ENCODE measurements at places on chromosomes 5 and 9.

DNA sequence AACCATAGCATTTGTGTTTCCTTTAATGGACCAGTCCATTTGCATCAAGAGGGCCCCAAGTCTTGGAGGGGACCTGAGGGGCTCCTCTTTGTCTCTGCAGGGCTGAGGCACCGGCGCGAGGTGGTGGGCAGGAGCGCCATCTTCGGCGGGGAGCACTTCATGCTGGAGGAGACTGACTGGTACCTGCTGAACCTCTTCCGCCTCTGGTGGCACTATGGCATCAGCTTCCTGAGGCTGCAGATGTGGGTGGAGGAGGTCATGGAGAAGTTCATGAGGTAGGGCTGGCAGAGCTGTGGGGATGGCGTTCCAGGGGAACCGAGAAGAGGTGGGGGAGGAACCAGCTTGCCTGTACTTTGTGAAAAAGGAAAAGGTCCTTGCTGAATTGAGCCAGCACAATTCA lies 6.1 kb downstream of the PCYOX1L start:
- DNase-seq, result no peak

- no peak for DNase-seq
Observed at GRCh38 chr5:179114756-179115155, 54.6 kb downstream of the ZNF354C start.

- DNase-seq, result no peak
Observed at GRCh38 chr5:178450121-178451028, 139.8 kb downstream of the COL23A1 start.

DNA sequence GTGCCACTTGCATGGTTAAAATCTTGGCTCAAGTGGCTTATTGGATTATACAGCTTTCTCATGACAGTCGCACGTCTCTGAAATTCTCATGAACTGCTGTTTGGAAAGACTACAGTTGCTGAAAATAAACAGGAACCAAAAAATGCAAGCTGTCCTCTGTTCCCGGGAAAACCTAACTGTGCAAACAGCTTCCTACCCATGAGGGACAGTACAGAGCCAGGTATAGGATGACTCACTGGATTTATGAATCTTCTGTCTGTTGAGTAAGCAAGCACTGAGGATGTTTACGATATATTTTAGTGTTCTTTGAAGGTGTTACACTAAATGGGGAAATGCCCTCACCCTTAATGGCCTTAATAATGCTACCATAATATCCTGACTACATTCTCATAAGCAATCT lies 380.3 kb upstream of the TNC start:
- DNase-seq, result no peak

DNA sequence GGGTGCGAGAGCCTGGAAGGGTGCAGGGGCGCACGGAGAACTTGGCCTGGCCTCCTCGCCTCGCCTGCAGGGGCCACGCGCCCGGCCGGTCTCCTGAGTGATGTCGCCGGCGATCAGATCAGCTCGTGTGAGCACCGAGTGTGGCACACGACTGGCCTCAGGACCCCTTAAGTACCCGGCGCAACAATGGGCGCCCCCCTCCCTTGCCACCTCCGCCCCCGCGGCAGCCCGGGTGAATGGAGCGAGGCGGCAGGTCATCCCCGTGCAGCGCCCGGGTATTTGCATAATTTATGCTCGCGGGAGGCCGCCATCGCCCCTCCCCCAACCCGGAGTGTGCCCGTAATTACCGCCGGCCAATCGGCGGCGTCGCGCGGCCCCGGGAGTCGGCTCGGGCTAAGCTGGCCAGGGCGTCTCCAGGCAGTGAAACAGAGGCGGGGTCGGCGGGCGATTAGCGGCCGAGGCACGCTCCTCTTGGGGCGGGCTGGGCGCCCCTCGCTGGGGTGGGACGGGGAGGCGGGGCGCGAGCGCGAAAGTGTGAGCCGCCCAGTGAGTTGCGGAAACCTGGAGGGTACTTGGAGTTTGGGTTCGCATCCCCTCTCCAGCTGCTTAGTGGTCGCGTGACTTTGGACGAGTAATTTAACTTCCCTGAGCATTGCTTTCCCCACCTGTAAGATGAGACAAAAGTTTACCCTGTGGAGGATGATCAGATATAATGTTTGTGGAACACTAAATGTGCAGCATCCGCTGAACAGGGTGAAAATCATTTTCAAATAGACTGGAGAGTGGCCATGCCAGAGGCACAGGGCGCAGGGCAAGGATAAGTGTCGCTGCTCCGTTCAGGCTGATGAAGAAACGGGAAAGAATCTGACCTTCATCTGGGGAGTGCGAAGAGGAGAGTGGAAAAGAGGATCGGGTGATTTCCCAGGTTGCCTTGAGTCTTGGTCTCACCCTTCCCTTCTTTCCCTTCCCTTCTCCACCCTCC lies at the start of gene NEUROG1:
TSS of gene NEUROG1 (minus strand) at position 145 of the 982 bp plus-strand sequence. CDS start 274 bp downstream, outside the sequence.
- DNase-seq, result peak; percentile 31

- no peak for DNase-seq
Observed at GRCh38 chr9:114500697-114501292, 4.5 kb downstream of the WHRN start.

GRCh38 chr5:139746691-139747582 lies 48.7 kb upstream of the PSD2 start:
- DNase-seq, result no peak

- no peak for DNase-seq
Observed at GRCh38 chr5:157217289-157218024, 36.8 kb downstream of the ITK start.

GRCh38 chr9:97629156-97629555 lies 4.0 kb downstream of the TSTD2 start:
- DNase-seq, result no peak

DNA sequence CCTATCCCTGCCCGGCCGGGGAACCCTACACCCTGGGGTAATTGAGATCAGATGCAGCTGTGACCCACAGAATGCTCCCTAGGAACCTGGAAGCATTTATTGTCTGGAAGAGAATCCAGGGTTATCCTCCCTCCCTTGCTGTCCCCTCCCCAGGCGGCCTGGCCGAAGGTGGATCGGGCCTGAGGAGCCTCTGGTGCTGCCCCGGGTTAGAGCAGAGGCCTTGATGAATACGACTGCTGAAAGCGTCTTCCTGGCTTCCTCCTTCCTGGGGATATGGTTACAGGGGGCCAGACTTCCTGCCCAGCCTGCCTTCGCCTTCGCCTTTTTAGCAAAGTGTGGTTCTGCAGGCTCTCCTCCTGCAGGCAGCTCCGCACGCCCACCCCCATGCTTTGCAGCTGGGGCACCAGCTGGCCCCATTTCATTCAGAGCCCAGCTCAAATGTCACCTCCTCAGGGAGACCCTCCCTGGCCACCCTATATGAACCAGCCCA lies 22.5 kb upstream of the PTGS1 start:
- no peak for DNase-seq

DNA sequence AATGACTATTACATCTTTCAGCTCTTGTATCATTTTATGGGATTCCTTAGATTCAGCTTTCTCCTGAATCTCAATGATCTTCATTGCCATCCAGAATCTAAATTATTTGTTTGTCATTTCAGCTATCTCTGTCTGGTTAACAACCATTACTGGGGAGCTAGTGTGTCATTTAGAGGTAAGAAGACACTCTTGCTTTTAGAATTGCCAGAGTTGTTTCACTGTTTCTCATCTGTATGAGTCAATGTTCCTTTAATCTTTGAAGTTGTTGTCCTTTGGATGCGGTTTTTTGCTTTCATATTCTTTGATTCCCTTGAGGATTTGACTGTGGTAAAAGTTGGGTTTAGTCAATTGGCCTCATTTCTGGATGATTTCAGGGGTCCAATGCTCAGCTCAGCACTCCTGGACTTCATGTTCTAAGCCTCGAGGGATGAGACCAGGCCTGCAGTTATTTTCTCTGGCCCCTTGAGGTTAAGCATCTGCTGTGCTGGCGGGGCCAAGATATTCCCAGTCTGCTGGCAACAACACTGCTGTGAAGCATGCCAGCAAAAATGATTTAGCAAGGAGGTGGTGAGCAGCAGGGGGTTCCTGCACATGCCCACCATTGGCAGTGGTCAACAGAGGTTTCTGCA lies 102.4 kb upstream of the PCSK5 start:
- DNase-seq, result no peak

- DNase-seq, result no peak
Observed at GRCh38 chr5:55923177-55923771, 71.5 kb downstream of the IL6ST start.

DNA sequence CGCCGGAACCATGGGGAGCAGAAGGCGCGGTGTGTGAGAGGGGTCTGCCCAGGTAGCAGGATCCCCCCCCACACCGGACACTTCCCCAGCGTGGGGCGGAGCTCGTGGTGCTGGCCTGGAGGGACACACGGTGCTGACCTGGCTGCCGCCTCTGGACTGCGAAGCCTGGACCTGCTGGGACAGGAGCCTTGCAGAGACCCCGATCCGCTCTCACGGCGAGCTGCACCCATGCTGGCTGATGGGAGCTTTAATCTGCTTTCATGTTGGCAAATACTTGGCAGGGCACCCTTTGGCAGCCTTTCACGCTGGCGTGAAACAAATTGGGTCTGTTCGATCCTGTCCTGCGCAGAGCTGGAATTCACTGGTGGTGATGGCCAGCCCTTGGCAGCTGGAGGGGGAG lies 7.4 kb downstream of the NKD2 start:
- no peak for DNase-seq

DNA sequence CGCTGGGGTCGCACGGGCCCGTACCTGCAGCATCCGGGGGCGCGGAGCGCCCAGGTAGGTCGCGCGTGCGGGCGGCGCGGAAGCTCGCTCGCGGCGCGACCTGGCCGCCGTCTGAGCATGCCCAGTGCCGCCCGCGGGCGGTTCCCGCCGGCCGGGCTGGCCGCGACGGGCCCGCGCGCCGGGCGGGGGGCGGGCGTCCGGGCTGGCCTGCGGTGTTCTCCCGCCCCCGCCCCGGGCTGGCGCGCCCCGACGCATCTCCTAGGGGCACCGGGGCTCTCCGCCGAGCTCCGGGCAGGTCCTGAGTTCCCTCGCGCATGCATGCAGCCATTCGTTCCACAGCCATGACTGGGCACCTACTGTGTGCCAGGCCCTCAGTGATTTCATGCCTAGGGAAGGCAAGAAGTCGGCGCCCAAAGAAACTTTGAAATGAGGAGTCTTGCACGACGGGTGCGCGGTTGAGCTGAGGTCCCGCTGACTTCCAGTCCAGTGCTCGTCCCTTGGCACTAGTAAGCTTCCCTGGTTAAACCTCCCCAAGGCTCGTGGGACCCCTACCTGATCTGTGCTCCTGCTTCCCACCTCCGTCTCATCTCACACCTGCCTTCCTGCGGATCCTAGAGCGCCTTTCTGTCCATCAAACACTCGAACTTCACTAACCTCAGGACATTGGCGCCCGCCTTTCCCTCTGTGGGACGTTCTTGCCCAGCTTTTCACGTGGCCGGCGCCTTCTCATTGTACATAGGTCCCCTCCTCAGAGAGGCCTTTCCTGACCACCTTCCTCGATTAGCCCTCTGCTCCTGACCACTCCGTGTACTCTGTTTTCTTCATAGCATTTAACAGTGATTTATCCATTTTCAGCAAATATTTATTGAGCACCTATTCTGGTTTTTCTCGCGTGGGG lies at the start of gene PTPN3:
TSS of gene PTPN3 (minus strand) at position 113 of the 898 bp plus-strand sequence. CDS start 34,873 bp downstream, outside the sequence.
- no peak for DNase-seq

- DNase-seq, result no peak
Observed at GRCh38 chr9:134689321-134690181, 47.9 kb downstream of the COL5A1 start.

GRCh38 chr5:97115932-97116331 lies 26.5 kb downstream of the LIX1 start:
- no peak for DNase-seq

DNA sequence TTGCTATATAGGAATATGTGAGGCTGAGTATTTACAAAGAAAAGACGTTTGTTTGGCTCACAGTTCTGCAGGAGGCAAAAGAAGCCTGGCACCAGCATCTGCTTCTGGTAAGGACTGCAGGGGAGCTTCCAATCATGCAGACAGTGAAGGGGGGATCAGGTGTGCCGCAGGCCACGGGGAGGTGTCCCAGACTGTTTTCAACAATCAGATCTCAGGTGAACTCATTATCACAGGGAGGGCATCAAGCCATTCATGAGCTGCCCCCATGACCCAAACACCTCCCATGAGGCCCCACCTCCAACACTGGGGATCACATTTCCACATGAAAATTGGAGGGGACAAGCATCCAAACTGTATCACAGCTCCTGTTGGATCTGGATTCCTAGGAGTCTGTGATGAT lies 30.4 kb upstream of the TRIM14 start:
- no peak for DNase-seq

- no peak for DNase-seq
Observed at GRCh38 chr5:100970646-100971255, 67.7 kb upstream of the ST8SIA4 start.

GRCh38 chr5:171295801-171296200 lies 13.2 kb upstream of the TLX3 start:
- DNase-seq, result no peak

Data from NCI-H1092 (cell line).